ENCODE measurements at places on chromosomes 16 and 17.

GRCh38 chr17:2723505-2723996, 12.0 kb upstream of the CLUH start:
- peak; percentile 72 for DNase-seq

GRCh38 chr17:70168977-70169708, at the start of gene KCNJ2:
TSS of gene KCNJ2 (plus strand) at chr17:70169532. CDS start at chr17:70175040, 5,508 bp downstream.
- peak; percentile 95 for DNase-seq

DNA sequence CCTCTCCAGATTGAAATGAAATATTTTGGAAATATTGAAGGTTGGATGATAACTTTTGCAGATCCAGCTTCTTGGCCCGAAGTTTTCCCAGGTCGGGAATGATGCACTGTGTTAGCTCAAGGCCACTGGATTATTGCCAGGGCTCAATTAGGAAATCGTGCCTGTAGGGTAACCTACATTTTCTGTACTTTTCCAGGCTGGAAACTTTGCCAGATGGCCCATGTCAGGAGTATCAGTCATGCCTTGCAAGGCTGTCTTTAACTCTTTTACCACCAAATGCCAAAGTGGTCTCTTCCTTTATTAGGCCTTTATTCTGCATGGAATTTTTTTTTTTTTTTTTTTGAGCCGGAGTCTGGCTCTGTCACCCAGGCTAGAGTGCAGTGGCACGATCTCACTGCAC, 8.9 kb upstream of the SEC14L1 start:
- DNase-seq: no peak

- DNase-seq: no peak
Measured at GRCh38 chr17:8555062-8555461, 75.5 kb downstream of the MYH10 start.

DNA sequence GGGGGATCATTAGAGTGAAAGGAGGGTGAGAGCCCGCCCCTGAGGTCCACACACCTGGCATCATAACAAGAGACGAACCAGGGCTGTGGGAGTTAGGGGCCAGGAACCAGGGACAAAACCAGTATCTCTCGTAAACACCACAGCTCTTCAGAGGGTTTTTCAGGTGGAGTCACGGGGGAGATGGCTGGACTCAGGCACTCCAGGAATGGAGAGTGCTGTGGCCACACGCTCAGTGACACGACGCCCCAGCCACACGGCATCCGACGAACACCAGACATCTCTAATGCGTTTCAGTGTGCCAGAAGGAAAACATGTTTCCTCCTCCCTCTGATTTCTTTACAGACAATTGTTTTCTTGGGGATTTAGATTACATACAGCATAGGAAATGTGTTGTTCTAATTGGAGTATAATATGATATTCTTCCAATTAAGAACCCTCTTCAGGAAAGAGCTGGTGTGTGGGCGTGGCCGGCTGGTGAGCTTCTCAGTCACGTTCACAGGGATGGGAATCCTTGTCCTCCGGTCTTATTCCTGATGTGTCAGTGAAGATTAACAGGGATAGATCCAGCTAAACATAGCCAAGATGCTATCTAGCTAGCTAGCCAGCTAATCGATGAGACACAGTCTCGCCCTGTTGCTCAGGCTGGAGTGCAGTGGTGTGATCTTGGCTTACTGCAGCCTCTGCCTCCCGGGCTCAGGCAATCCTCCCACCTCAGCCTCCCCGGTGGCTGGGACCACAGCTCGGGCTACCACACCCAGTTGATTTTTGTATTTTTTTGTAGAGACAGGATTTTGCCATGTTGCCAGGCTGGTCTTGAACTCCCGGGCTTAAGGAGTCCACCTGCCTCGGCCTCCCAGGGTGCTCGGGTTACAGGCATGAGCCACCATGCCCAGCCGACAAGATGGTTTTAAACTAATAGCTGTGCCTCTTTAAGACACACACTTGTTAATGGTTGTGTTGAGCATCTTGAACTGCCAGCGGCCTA, 98.6 kb downstream of the BANP start:
- no peak for DNase-seq
